Hematopoietic multipotent progenitor cell treated with erythropoietin and hydrocortisone succinate and interleukin-3 and kit ligand, for 17 days (in vitro differentiated cells): ENCODE measurements at places on chromosomes 6 and 20.

- DNase-seq: no peak
Measured at GRCh38 chr6:66662721-66663507, 955.9 kb upstream of the EYS start.

- DNase-seq: no peak
Measured at GRCh38 chr20:6673071-6673470, 94.4 kb upstream of the BMP2 start.

DNA sequence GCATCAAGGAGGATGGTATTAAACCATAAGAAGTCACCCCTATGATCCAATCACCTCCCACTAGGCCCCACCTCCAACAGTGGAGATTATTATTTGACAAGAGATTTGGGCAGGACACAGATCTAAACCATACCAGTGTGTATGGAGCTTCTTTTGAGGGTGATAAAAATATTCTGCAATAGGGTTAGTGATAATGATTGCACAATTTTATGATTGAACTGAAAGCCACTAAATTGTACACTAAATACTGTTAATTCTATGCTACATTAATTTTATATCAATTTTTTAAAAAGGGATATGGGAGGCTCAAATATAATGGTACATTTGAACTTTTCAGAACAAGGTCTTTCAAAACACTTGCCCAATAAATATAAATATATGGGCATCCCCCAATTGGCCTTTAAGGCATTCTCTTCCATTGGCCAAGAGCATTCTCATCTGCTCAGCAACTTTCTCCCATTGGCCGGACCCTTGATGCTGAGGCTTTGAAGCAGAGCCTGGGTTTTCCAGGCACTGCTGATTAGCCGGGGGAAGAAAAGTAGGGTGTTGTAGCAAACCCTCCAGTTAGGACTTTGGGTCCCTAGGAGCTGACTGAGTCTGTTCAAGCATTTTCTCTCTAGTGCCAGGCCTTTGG is 209.9 kb downstream of the LRFN2 start:
- DNase-seq: no peak

GRCh38 chr6:136471372-136471771 is 78.8 kb downstream of the MAP7 start:
- no peak for DNase-seq

DNA sequence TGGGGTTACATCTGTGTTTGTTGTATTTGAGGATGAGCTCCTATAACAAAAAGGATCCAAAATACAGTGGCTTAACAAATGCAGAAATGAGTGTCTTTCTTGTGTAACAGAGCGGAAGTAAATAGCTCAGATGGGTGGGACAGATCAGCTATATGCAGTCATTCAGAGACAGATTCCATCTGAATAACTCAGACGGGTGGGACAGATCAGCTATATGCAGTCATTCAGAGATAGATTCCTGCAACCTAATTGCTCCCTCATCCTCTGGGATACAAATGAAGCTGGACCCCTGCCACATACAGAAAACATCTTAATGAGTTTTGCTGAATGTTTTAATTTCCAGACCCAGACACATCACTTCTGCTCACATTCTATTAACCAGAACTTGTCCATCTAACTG is 332.3 kb downstream of the BCKDHB start:
- no peak for DNase-seq

GRCh38 chr20:32040142-32040953 is 11.7 kb upstream of the HCK start:
- no peak for DNase-seq

DNA sequence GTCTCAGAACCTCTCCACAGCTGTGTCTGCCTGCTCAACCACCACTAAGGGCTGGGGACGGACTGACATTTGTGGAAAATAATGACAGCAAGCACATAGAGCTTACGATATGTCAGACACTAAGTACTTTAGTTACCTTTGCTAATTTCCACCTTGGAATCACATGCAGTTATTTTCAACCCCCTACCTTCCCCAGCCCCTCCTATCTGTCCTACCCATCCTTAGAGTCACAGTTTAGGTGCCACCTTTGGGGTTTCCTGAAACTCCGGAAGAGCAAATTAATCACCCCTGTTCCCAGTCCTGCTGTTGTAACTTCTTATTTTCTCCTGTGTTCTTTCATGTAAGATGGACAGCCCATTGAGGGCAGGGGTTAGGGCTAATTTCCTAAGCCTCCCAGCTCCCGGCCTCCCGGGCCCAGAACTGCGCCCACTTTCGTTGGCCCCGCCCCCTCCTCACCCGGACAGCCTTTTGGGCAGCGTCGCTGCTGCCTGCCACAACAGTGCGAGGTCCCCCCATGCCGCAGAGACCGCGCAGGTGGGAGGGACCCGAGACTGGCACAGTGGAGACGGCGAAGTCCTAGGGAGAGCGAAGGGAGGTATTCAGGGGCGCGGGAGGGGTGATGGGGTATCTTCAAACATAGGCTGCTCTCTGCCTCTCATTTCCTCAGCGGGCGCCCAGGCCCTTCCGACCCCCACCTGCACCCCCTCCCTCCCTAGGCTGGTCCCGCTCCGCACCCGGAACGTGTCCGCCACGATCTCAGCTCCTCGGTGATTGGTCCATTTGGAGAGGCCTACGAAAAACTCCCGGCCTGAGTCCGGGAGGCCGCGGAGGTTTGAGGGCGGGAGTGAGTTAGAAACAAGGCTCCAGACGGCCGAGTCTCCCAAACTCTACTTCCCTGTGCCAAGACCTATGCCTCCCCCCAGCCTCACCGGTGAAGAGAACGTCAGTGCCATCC is 1.1 kb downstream of the DDAH2 start:
- no peak for DNase-seq

DNA sequence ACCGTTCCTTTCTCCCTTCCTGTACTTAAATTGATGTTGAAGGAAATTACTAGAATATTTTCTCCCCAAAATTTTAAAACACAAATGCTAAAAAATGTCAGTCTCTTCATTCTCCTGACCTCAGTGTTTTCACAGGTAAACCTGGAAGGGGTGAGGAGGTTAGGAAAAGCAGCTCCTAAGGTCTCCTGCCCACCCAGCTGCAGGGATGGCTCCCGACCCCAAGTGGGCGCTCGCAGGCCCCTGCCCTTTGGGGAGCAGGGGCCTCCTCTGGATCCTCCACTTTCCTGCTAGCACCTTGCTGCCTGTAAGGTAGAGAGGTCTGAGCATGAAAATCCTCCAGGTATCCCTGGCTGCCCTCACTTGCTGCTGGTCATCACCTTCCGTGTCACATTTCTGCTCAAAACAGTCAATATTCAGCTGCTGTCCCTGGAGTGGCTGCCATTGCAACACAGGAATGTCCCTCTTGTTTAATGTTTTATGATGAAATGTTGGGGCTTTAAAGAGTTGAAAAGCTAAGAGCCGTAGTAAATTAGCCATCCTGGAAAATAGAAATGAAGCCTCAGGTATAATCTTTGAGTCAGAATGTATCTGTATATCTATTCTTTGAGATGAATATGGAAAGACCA is 10.9 kb upstream of the HSP90AB1 start:
- peak; percentile 7 for DNase-seq
